Immature natural killer cell (primary cell): ENCODE measurements at places on chromosomes 2 and 18. TPM values are rescaled to one million over a fixed set of nuclear protein-coding genes. Genes with fewer than 3 reads are reported as not detected.

GRCh38 chr2:61091485-61091884 lies 25.8 kb downstream of the SANBR start:
- no peak for DNase-seq
- peaks cover 2% of the 10 kb centered on the region for H3K27me3 ChIP-seq
- H3K27ac ChIP-seq = no peak overlapping the region
- no peak overlapping the region for H3K4me3 ChIP-seq

DNA sequence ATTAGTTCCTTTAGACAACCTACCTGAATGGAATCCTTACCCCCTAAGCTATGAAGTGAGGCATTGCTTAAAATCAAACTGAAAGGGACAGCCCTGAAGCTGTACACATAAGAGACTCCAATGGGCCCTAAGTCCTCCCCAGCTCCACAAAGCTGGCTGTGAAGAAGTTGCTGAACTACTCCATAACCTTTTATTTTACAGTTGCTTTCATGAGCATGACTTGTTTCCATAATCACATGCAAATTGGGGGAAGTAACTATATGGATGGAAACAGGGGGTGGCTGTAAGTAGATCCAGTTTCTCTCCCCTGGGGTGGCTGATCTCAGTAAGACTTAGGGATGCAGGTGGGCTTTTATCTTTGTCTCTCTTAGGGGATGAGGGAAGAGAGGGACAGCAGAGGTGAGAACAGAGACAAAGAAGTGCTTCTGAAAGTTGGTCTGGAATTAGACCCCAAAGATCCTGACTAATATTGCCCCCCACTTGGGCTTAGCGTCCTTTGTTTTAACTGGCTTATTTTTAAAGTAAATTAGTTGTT lies 5.5 kb downstream of the FZD5 start:
- DNase-seq = no peak
- H3K36me3 ChIP-seq = no peaks in the 10 kb centered on the region
- H3K27me3 ChIP-seq = peaks cover 5% of the 10 kb centered on the region
- H3K27ac ChIP-seq = no peak overlapping the region

DNA sequence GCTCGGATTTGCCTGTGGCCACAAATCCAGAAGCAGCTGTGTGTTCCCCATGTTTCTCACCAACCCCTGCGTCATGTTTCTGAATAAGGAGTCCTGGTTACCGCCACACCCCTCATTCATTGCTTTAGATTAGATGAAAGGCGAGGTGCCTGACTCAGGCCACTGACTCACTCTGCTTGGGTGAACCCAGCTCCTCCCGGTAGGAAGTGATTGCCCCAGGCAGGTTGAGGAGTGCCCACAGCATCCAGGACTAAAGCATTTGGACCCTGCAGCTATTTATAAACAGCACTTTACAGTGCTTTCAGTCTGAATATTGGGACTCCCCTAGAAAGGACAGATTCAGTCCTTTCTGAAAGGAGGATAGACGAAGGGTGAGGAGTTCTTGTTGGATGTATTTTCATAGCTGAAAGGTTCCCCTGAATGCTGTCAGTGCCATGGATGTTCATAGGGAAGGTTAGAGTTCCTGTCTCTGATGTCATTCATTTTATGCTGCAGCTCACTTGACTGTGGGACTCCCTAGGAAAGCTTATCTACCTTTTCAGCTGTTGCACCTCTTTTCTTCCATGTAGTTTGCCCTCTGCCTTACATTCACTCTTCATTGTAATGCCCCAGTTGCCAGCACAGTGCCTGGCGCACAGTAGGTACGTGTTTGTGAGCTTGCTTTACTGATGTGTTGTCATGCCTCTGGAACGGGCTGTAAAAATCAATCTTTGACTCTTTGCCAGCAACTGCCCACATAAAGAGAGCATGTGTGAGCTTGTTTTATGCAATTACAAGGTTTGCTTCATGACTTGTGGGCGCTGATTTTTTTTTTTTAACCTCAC lies 14.9 kb downstream of the ITGA6 start:
- H3K4me3 ChIP-seq = no peak overlapping the region
- peaks cover 35% of the 10 kb centered on the region for H3K4me1 ChIP-seq
- H3K27ac ChIP-seq = no peak overlapping the region
- H3K36me3 ChIP-seq = no peaks in the 10 kb centered on the region

FOXD4L1 gene
- not detected for polyA plus RNA-seq

DNA sequence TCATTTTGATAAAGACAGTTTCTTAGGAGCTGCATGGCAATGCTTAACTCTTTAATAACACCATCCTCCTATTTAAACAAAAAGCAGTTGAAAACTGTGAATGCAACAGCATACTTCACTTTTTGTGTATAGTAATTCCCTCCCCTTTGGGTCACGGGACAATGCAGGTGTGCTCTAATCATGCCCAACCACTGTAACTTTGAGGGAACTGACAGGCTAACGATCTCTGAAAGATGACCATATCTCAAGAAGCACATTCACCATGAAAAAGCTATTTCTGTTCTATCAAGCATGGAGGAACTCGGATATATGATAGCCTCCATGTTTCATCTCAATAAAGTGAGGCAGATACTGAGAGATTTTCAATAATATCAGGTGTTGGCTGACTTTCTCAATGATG lies 81.1 kb upstream of the CD226 start:
- H3K27me3 ChIP-seq = no peaks in the 10 kb centered on the region
- no peak for DNase-seq
- H3K4me3 ChIP-seq = no peak overlapping the region
- H3K36me3 ChIP-seq = peaks cover 55% of the 10 kb centered on the region
- H3K27ac ChIP-seq = no peak overlapping the region

- DNase-seq = no peak
- peaks cover 62% of the 10 kb centered on the region for H3K36me3 ChIP-seq
- no peaks in the 10 kb centered on the region for H3K4me1 ChIP-seq
- no peak overlapping the region for H3K4me3 ChIP-seq
- H3K27me3 ChIP-seq = peaks cover 12% of the 10 kb centered on the region
These were observed 25.5 kb downstream of the RMC1 start for GRCh38 chr18:23528580-23529472.
